EH (cell line): ENCODE measurements at places on chromosomes 5 and 9.
A peak's percentile ranks its signal among the peaks of the same experiment; 100 is the strongest.

- peak; percentile 49 for DNase-seq
These were observed 4.4 kb upstream of the GLIPR2 start for GRCh38 chr9:36132086-36132485.

DNA sequence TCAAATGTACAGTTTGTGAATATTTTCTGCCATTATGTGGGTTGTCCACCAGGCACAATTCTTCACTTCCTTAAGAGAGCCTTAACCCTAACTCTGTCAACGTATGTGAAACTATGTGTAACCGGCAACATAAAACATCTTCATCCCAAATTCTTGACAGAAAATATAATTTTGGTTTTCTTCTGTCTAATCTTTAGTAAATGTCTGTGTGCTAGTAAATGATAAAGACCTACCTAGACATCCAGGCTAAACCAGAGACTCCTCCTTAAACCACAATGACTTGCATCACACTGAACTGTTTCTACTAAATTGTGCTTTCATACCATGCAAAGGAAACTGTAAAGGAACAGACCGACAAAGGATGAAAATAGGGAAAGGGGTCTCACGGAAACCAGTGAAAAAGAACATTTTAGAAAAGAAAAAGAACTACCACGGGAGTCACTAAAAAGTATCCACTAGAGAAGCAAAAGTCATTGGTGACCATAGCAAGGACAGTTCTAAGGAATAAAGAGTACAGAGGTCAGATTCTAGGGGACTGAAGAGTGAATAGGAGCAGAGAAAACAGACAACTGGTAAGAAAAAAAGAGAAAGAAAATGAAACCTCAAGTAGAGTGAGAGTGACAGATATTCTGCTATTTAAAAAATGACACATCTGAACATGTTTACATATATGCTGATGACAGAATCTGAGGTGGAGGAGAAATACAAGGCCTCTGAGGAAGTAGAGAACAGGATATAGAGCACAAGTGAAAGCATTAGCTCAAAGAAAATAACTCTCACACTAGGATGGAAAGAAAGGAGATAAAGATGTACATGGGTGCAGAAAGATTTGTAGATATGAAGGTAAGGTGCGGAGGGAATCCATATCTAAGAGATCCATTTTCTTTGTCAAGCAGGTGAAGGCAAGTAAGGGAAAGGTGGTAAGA is 49.4 kb downstream of the FNIP1 start:
- DNase-seq, result peak; percentile 32

- no peak for DNase-seq
These were observed 46.4 kb upstream of the PRRC2B start for GRCh38 chr9:131347376-131348020.

GRCh38 chr5:174970502-174970901 is 246.1 kb downstream of the MSX2 start:
- DNase-seq, result no peak

- peak; percentile 71 for DNase-seq
These were observed 36.2 kb upstream of the OTULIN start for GRCh38 chr5:14628346-14628745.

GRCh38 chr5:139214646-139215045 is 16.5 kb upstream of the SIL1 start:
- DNase-seq, result no peak

- no peak for DNase-seq
These were observed 25.3 kb downstream of the CFAP90 start for GRCh38 chr5:7825630-7826029.

GRCh38 chr5:160233215-160233614 is 3.9 kb downstream of the FABP6 start:
- DNase-seq, result peak; percentile 11

DNA sequence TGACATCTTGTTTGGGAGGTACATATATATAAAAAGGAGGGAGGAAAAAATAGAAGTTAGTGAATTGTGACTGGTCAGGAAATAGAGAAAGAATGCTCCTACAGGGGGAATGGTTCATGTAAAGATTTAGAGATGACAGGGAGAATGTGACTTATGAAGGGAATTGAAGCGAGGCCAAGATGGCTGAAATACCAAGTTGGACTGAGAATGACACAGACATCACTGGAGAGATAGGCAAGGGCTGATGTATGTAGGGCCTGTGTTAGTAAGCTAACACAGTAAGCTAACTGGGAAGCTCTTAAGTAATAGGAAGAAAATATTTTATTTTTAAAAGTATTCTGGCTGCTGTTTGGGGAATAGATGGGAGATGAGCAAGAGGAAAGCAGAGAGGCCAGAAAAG is 286.3 kb downstream of the NNT start:
- DNase-seq, result no peak

DNA sequence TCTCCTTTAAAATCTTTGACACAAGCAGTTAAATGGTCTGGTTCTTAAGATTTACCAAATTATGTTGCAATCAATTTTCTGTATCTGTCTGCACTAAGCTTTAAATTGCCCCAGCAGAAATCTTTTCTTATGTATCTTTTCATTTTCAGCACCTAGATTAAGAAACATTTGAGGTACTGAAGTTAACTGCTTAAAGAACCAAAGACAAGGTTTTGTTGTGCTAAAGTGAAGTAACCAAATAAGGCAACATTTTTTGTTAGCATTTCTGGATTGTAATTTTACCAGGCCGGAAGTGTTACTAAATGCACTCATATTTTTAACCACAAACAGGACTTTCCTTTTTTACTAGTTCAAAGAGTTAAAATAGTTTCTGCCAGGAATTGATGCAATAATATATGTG is 24.1 kb upstream of the MTAP start:
- DNase-seq, result peak; percentile 81

- DNase-seq, result peak; percentile 68
These were observed 175.1 kb downstream of the PCSK1 start for GRCh38 chr5:96257904-96258303.

DNA sequence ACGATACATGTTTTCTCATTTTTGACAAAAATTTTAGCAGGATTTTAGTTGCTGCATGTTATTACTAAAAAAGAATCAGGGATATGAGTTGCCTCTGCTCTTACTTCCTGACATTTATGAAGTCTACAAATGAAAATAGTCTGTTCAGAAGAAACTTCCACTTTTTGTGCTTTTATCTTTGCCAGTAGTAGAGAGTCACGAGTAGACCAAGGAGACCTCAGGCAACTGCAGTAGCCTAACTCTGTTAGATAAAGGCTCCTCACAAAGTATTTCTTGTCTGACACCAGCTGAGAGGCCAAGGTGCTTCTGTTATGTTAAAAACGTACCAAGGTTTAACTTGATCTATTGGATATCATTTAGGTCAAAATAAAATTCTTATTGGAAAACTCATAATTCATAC is 333.9 kb downstream of the NR2F1-AS1 start:
- no peak for DNase-seq

GRCh38 chr9:92003308-92004044 is 53.4 kb upstream of the ROR2 start:
- DNase-seq, result no peak

- DNase-seq, result peak; percentile 19
These were observed 7.6 kb upstream of the ALDH1A1 start for GRCh38 chr9:72960446-72960845.

GRCh38 chr9:121950441-121950840 is 142.7 kb downstream of the TTLL11 start:
- DNase-seq, result no peak

GRCh38 chr9:112434487-112434886 is 52.1 kb upstream of the KIAA1958 start:
- no peak for DNase-seq

GRCh38 chr5:162512935-162513565 is 445.5 kb downstream of the GABRG2 start:
- DNase-seq, result no peak

DNA sequence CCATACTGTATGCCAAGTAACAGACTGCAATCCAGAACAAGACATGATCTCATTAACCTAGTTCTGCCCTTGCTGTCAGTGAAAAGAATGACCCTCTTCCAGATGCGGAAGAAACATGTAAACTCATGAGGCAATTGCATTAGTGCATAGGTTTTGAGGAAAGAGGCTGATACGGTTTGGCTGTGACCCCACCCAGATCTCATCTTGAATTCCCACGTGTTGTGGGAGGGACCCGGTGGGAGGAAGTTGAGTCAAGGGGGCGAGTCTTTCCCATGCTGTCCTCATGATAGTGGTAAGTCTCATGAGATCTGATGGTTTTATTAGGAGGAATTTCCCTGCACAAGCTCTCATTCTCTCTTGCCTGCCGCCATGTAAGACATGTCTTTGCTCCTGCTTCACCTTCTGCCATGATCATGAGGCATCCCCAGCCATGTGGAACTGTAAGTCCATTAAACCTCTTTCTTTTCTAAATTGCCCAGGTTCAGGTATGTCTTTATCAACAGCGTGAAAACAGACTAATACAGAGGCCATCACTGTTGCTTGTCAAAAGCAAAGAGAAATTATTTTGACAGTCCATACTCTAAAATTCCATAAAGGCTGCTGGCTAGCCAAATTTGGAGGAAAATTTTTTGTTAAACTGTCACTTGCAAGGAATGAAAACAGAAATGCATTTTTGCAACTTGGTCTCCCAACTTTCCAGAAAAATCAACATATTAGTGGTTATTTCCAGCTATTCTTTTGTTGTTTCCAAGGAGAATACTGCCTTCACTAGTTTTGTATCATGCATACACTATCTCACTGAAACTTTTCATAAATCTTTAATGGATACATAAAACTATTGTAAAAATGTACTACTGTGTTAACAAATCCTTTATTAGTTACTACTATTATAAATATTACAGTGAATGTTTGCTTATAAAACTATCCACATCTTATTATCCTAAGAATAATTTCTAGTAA is 3.2 kb upstream of the ARL15 start:
- DNase-seq, result no peak

GRCh38 chr9:20630241-20630943 is 8.1 kb upstream of the MLLT3 start:
- DNase-seq, result peak; percentile 47

- DNase-seq, result no peak
These were observed 21.9 kb upstream of the FOXE1 start for GRCh38 chr9:97830884-97831829.

GRCh38 chr5:11148810-11149539 is 387.9 kb upstream of the DAP start:
- DNase-seq, result no peak

GRCh38 chr5:44546286-44546685 is 157.1 kb upstream of the FGF10 start:
- peak; percentile 35 for DNase-seq

DNA sequence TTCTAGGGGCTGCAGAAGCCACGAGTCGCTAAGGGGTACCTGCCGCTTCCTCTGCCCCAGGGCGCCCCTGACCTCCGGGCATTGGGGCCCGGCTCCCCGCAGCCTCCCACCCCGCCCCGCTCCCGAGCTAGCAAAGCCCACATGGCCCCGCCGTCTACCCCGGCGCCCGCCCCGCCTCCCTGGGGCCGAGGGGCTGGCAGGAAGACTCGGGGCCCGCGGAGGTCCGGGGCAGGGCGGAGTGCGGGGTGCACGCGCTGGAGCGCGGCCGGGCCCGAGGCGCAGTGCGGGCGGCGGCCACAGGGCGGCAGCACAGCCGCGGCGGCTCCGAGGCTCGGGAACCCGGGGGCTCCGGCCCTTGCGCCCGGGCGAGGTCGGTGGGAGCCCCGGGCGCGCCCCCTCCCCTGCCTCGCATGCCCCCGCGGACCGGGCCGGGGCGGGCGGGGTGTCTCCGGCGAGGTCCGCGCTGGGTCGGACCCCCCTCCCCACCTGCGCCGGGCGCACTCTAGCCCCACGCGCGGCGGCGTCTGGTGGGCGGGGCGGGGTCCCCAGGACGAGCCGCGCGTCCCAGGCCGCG is 6.7 kb downstream of the NRARP start:
- DNase-seq, result peak; percentile 30

DNA sequence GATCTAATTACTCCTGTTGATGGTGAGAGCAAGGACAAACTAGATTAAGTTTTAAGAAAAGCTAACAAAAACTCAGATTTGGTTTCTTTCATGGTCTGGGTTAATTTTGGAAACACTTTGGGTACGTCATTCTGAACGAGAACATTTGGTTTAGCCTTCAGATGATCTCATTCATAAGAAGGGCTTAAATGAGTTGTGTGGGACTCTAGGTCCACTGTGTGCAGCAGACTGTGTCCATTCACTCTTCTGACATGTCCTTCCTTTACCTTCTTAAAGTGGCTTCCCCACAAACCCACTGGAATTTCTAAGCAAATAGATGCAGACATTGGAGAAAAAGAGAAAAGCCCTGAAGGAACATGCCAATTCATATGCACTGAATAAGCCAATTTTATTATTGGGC is 96.8 kb downstream of the FBXO4 start:
- DNase-seq, result no peak
